NCI-H510A (cell line): ENCODE measurements at places on chromosomes 6 and 20.

DNA sequence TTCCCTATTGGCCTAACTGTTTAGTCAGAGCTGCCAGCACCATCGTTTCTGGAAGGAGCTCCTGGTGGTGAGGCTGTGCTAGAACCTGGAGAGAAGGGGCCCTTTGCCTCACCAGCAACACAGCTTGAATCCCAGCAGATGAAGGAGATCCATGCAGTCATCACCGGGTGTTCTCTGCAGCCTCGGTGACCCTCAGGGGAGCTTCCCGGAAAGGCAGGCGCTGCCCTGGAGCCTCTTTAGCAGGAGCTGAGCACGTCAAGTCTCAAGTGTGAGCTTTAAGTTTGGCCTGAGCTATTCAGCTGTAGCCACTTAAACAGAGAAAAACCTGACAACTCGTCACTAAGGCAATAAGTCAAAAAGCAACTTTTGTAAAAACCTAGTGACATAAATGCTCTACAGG lies 181.2 kb upstream of the FOXQ1 start:
- no peak for DNase-seq

- no peak for DNase-seq
Measured at GRCh38 chr6:146357578-146358430, 185.8 kb upstream of the RAB32 start.

- no peak for DNase-seq
Measured at GRCh38 chr6:142960098-142960497, 15.1 kb upstream of the HIVEP2 start.

- DNase-seq: no peak
Measured at GRCh38 chr20:24118441-24119175, 130.0 kb upstream of the GGTLC1 start.

DNA sequence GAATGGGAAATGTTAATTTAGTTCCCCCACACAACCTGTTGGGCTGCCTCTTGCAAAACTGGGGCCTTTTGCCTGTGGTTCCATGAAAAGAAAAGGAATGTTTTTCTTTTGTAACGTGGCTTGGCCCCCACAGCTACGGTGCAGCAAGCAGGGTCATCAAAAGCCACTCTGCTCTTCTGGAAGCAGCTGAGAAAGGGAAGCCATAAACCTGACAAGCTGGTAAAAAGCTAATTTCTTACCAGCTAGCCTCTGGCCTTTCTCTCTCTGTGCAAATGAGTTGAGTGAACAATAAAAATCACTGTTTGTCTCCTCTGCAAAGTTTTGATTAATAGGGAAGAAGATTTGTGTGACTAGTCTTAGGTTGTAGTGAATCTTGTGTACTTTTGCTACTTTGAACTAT lies 23.5 kb upstream of the NOTCH4 start:
- no peak for DNase-seq

- no peak for DNase-seq
Measured at GRCh38 chr6:115704028-115704427, 356.7 kb downstream of the FRK start.

GRCh38 chr6:78909391-78909790 lies 42.0 kb downstream of the IRAK1BP1 start:
- no peak for DNase-seq

DNA sequence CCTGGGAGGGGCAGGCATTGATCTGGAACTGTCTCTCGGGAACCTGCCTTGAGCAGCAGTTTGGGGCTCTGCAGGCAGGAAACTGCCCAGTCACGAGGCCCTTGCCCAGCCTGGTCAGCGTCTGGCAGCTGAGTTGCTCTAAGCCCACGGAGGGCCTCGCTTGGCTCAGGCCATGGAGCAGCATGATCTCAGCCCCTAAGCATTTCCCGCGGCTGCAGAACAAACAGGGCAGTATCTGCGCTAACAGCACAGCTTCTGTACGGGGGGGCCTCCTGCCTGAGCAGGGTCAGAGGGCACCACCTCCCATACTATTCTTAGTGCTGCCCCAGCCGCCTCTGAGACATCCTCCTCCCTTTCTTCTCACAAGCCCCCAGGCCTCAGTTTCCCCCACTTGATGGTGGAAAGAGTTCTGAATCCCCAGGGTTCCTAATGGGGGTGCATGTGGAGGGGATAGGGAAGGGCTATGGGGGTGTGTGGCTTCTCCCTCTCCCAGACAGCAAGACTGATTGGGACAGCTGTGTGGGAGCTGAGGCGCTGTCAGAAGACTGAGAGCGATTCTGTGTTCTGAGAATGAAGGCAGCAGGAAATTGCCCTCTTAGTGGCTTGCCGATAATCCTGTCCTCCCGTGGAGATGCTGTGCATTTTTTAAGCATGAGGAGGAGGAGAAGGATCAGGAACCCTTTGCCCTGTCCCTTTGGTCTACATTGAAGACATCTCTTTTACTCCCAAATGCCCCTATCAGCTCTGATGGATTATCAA lies 46.4 kb downstream of the MOCS1 start:
- DNase-seq: no peak

DNA sequence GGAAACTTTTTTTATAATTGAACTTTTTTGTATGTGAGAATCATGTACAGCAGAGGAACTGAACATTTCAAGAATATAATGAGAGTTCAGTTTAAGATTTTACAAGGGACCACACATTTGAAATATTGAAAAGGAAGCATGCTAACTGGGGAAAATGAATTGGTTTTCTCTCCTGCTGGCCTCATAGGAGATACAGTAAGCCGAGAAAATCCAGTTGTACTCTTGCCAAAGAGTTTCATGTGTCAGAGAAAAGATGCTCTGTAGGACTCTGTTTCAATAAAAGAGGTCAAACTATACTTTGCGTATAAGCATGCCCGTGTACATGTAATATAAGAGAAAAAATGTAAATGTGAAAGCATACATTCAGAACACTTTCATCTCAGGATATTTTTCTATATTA lies 393.5 kb upstream of the NRSN1 start:
- DNase-seq: no peak

DNA sequence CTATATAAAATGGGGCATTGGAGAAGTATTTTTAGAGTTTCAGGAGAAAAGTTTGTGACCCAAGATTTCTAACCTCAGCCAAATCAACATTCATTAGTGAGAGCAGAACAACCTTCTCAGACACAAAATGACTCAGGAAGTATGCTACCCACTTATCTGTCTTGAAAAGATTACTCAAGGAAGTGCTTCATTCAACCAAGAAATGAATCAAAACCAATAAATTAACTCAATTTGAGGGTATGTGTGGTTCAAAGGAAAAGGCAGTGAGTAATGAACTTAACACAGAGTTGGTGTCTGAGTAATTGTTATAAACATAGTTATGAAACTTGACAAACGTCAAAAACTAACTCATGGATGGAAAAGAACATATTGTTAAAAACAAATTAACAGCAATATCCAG lies 227.6 kb downstream of the HAO1 start:
- DNase-seq: no peak

- DNase-seq: no peak
Measured at GRCh38 chr20:54194724-54195438, 13.0 kb upstream of the PFDN4 start.
